Stimulated activated CD4-positive, alpha-beta T cell treated with anti-CD3 and anti-CD28 coated beads, Interleukin-4, amount 100 ng/mL, for 48 hours (primary cell): ENCODE measurements at places on chromosomes 6 and 20.

- no peak for DNase-seq
Observed at GRCh38 chr6:17928514-17929430, 58.7 kb downstream of the KIF13A start.

GRCh38 chr6:5174244-5174643, 86.5 kb downstream of the LYRM4 start:
- peak; percentile 18 for DNase-seq

- no peak for DNase-seq
Observed at GRCh38 chr6:12170351-12171092, 119.6 kb upstream of the EDN1 start.

DNA sequence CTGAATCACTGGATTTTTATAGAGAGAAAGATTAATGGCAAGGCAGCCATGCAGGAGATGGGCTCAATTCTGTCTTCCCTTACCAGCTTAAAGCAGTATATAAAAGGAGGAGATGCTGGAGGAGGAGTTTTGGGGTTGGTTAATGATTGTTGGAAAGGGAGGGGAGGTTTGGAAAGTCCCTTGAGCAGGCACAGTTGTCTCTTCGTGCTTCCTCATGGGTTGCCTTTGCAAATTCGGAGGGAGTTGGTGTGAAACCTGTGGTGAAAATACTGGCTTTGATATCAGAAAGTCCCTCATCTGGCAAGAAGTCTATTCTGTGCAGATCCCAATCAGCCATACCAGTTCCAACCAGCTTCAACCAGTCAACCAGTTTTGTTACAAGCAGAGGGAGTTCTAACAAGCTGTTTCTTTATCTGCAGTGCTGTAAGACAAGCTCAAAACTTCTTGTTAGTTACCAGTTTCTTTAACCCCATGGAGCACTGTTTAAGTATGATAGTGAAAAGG, 107.0 kb downstream of the HIVEP1 start:
- peak; percentile 30 for DNase-seq

GRCh38 chr20:63626424-63627128, at the start of gene GMEB2:
Gene GMEB2, minus strand, starts transcription at chr20:63627101. Its CDS starts 7,704 bp downstream, at chr20:63619397.
- peak; percentile 66 for DNase-seq

- DNase-seq = peak; percentile 71
Observed at GRCh38 chr6:149032599-149033405, 284.7 kb upstream of the TAB2 start.

DNA sequence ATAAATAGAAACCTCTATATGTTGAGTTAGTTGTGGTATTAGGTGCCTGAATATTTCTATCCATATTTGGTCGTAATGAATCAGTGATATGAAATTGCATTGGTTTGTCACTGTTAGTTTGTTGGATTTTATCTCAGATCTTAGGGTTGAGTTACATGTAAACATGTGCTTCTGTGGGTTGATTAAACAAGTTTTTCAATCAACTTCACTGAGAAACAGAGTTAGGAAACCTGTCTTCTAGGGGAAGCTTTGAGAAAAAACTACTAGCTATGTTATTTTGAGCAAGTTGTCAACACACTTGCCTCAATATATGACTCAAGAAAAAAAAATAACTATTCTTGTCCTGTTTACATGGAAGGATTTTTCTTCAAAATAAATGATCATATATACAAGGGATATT, 14.8 kb upstream of the ADGB start:
- no peak for DNase-seq

DNA sequence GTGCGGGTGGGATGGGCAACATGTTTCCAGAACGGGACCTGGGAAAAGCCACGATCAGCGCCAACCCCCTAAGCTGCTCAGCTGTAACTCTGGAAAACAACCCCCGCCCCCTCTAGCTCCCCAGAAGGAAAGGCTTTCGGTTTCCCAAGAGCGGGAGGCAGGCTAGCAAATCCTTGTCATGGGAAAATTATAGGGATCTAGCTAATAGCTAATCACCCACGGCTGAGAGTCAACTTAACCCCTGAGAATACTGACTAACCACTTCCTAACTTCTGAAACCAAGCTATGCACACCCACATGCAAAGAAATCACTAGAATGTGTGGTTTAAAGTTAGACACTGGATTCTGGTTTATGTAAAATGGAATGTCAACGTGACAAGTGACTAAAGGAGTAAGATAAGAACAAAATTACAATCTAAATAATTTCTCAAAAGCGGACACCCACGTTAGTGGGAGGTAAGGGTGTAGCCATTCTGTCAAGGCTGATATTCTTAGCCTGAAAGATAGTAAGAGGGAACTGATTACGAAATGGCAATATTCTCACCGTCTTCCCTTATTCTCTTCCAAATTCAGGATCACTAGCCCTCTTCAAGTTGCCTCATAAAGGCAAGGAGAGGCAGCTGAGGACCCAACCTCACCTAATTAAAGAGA, 20.1 kb downstream of the JAG1 start:
- DNase-seq = no peak

- DNase-seq = no peak
Observed at GRCh38 chr6:110951008-110951407, 7.5 kb upstream of the GTF3C6 start.

DNA sequence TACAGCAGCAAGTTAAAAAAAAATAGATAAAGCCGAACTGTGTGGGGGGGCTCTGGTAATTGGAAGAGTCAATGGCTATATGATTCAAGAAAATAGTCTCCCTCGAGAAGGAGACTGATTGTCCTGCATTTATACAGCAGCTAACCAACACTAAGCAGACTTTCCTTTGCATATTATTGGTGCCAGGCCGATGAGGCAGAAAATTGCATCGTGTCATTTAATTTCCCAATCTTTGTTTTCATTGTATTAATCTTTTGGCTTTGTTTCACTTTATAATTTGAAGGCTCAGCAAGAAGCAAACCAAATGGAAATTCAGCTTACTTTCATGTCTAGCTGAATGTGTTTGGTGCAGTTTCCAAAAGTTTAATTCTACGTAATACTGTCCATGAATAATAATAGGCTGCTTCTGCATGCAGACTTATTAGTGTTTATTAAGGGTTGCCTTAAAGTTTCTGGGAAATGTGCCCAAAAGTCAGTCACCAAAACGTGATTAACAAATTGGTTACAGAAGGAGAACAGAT, 258.5 kb downstream of the HACE1 start:
- DNase-seq = no peak

GRCh38 chr20:25025091-25025861, 32.7 kb downstream of the ACSS1 start:
- no peak for DNase-seq

GRCh38 chr6:166221636-166222035, 54.0 kb upstream of the TBXT start:
- no peak for DNase-seq

GRCh38 chr20:50772420-50773185, 22.3 kb upstream of the BCAS4 start:
- DNase-seq = no peak

- DNase-seq = no peak
Observed at GRCh38 chr6:5466281-5467136, 205.2 kb downstream of the FARS2 start.

- DNase-seq = no peak
Observed at GRCh38 chr6:161169696-161170095, 104.2 kb downstream of the AGPAT4 start.

GRCh38 chr20:45857114-45857881, at the start of the genes ACOT8 and ZSWIM3:
Gene ACOT8, minus strand, starts transcription at chr20:45857392. Its CDS starts 77 bp downstream, at chr20:45857315.
Gene ZSWIM3, plus strand, starts transcription at chr20:45857614. Its CDS starts 212 bp downstream, at chr20:45857826.
- peak; percentile 79 for DNase-seq

- DNase-seq = no peak
Observed at GRCh38 chr20:45969712-45970634, 2.0 kb downstream of the ZNF335 start.

DNA sequence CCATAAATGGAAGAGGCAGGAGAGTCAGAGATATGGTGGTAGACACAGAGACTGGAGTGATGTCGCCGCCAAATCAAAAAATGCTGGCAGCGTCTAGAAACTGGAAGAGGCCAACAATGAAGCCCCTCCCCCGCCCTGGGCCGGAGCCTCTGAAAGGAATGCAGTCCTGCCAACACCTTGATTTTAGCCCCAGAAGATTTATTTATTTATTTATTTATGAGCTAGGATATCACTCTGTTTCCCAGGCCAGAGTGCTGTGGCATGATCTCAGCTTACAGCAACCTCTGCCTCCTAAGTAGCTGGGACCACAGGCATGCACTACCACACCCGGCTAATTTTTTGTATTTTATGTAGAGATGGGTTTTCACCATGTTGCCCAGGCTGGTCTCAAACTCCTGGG, 82.6 kb upstream of the CCDC167 start:
- DNase-seq = no peak

DNA sequence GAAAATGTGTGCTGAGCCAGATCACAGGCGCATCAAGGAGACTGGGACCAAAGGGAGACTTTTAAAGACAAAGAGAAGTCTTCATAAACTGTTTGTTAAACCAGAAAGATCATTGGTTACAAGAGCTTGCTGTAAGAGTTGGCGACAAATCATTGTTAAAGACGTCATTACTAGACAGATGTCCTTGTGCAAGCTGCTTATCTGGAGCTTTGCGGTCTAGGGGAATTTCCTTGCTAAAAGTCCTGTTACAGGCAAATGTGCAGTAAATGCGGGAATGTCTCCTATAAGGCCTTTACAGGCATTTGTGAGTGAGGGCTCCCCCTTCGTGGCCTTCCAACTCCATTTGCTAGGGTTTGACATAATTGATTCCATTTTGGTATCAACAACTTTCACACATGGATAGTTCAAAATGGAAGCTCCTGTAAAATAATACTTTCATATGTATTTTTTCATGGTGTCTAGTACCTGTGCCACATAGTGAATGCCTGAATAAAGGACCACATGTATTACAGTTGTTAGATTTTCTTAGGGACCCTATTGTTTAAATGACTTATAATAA, 362.4 kb downstream of the UTRN start:
- DNase-seq = no peak

GRCh38 chr6:13392462-13392861, 64.1 kb upstream of the TBC1D7 start:
- DNase-seq = no peak

- DNase-seq = no peak
Observed at GRCh38 chr20:5513975-5514516, 197.3 kb upstream of the PROKR2 start.

GRCh38 chr20:32482442-32483261, 102.5 kb downstream of the NOL4L start:
- DNase-seq = no peak

DNA sequence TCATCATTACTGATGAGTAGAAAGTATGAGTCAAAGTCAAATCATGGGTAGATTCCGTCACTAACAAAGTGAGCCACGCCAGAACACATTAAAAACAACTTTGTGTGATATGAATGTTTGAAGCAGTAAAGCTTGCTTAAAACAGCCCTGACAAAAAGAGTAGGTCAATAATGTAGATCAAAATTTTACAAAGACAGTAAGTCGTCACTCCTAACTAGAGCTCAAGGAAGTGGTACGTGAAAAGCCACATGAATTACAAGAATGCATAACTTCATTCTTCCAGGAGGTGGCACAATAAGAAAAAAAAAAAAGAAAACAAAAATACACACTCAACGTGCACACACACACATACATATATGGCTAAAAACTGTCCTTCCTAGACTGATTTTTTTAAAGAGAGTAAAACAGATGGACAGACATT, 69.9 kb downstream of the HACE1 start:
- no peak for DNase-seq

DNA sequence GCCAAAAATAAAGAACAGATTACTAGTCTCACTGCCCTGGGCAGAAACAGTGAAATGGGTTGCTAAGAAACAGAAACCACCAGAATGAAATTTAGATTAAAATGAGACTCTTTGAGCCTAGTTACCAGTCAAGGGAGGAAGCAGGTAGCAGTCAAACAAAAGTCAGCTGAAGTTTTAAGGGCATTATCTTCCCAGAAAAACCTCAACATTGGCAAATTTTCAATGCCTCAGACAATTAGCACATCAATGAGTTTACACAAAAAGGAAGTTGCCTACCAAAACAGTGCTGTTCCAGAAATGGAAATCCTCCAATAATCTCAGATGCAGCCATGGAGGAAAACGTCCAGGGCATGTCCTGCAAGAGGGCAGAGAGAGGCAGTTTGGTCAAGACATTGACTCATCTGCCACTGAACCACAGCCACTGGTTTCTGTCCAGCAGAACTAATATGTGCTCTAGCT, 399.7 kb upstream of the ADGRB3 start:
- DNase-seq = no peak

GRCh38 chr20:14451458-14451857, 114.0 kb upstream of the FLRT3 start:
- no peak for DNase-seq

GRCh38 chr6:35780719-35781118, at the start of gene CLPSL1:
Gene CLPSL1, plus strand, starts transcription at chr6:35781019. Its CDS starts 92 bp downstream, at chr6:35781111.
- DNase-seq = no peak

- no peak for DNase-seq
Observed at GRCh38 chr20:21706261-21707195, 1.1 kb downstream of the PAX1 start.

GRCh38 chr6:16248271-16248853, 10.0 kb downstream of the GMPR start:
- no peak for DNase-seq

GRCh38 chr6:43307451-43308100, 1.1 kb downstream of the CRIP3 start:
- DNase-seq = no peak

DNA sequence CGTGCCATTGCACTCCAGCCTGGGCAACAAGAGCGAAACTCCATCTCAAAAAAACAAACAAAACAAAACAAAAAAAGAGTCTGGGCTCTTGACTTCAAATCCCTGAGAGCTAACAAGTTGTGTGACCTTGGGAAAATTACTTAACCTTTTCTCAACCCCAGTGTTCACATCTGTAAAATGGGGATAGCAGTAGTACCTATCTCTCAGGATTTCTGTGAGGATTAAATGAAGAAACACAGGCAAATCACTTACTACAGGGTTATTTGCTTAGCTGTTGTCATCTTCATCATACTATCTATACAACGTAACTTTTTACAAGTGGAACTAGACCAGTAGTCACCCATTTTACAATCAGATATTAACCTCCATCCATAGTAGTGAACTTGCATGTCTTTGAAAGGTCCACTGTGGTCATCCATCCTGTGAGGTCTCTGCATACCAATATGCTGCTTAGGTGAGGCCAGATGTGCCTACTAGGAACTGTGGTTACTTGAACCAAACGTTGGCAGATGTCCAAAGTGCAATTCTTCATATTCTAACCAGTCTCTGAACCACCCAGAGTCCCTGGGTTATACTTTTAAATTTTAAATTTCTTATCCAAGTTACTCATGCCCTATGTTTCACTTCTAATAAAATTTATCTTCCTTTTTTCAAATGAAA, 128.9 kb upstream of the BEND3 start:
- no peak for DNase-seq

GRCh38 chr6:108888052-108888451, 39.8 kb downstream of the ARMC2 start:
- DNase-seq = no peak

- no peak for DNase-seq
Observed at GRCh38 chr20:5737619-5737953, 12.6 kb upstream of the SHLD1 start.

- DNase-seq = no peak
Observed at GRCh38 chr20:35551503-35551902, 9.6 kb downstream of the ERGIC3 start.
